ENCODE measurements at places on chromosomes 4 and X.
A peak's percentile ranks its signal among the peaks of the same experiment; 100 is the strongest.

DNA sequence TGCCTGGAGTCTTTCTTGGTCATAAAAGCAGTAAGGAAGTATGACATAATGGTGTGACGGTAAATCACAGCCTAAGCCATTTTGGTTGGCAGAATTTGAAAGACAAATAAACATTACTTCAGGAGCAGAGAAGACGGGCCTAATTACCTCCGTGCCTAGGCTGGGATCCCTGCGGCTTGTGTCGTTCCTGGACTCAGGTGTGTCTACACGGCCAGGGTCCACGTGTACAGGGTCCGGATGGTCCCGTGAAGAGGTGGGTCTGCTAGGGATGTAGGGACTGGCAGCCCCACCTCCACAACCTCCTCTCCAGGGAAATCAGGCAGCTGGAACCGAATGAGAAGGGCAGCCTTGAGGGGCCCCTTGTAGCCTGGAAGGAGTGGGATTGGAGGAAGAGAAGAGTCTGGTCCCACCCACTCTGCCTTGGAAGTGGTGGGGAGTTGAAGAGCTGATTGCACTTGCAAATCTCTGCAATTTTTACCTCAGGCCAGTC lies 55.4 kb upstream of the PLAC1 start:
- no peak for DNase-seq

GRCh38 chr4:150135134-150135772 lies 57.0 kb downstream of the DCLK2 start:
- no peak for DNase-seq

DNA sequence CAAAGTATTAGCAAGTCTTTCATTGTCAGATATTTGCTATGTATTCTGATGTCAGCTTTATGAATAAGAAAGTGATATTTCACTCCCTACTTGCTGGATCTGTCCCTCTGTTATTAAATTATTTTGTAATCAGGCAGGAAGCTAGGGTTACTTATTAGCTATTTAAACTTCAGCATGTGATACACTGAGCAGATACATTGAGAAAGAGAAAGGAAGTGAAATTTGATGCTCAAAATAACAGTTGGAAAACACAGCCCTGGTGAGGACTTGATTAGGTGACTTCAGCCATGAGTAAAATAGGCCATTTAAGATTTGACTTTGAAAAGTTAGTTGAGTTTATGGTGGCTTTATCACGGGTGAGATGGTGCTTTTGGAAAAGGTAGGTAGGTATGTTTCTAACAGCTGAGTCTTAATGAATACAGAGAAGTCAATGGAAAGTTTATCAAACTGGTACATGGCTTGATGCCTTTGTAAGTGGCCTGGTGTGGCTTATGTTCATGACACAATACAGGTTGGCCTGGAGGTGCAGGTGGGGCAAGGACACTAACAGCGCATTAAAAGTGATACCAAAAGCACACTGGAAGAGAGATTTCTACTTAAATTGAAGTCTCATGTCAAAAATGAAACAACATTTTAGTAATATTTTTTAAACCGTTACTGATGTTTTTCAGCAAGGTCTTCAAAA lies 321.2 kb upstream of the SPOCK3 start:
- DNase-seq = no peak

DNA sequence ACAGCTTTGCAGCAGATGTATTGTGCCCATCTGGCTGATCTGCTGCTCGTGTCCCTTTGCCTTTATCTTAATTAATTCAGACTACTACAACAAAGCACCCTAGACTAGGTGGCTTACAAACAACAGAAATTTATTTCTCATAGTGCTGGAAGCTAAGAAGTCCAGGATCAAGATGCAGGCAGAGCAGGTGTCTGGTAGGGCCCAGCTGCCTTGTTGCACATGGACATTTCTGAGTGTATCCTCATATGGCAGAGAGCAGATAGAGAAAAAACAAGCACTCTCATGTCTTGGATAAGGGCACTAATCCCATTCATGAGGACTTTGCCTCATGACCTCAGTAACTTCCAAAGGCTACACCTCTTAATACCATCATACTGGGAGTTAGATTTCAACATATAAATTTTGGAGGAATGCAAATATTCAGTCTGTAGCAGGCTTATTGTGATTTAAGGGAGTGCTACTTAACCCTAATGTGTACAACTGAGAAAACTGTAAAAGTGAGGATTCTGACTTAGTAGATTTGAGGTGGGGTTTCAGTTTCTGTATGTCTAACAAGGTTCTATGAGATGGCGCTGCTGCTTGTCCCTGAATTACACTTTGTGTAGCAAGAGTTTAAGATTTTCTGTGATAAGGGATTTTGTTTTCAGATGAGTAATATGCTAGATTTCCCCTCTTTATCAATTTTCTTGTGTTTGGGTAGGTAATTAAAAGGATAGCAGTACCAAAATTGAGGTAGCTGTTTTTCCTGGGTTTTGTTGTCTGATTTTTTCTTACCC lies 473.2 kb upstream of the TECRL start:
- DNase-seq = no peak

DNA sequence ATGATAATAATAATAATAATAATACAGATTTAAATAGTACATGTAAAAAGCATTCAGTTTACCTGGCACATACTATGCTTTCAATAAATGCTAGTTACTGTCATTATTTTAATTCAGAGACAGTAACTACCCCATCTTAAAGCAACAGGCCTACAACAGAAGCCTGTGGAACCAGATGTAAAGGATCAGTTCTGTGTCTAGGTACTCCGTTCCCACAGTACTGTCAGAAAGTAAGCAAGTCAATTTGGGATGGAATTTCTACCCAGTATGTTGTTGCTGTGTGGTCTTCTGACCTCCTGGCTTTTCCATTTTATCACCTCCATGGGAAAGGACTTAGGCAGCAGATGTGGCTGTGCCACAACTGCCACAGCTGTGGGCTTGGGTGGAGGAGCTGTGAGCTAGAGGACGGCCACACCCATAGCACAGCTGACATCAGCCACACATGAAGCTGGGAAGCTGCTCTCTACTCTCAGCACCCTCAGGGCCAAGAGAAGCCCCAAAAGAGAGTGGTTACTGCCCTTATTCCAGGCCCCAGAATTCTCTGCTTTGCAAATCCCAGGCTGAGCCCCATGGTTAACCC lies 102.8 kb downstream of the CBR4 start:
- peak; percentile 88 for DNase-seq

DNA sequence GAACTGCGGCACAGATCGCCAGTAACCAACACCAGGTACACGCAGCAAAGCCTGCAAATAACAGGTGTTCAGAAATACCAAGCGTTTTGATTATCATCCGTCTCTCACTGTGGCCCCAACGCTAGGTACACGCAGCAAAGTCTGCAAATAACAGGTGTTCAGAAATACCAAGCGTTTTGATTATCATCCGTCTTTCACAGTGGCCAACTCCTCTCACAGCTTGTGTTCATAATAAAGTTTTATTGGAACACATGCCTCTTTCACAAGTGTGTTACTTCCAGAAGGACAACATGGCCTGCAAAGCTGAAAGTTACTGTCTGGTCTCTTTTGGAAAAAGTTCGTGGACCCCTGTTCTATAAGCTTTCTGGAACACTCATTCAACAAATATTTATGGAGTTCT lies 153.1 kb downstream of the AFAP1 start:
- DNase-seq = no peak

GRCh38 chr4:146998157-146998556 lies 52.5 kb upstream of the TTC29 start:
- no peak for DNase-seq

GRCh38 chrX:5748586-5749150 lies 480.0 kb downstream of the NLGN4X start:
- no peak for DNase-seq

GRCh38 chr4:95548738-95549245 lies at the start of gene UNC5C:
UNC5C (minus strand) TSS chr4:95548973.
- peak; percentile 3 for DNase-seq

- DNase-seq = no peak
Observed at GRCh38 chr4:161002386-161002785, 1161.4 kb downstream of the FSTL5 start.

DNA sequence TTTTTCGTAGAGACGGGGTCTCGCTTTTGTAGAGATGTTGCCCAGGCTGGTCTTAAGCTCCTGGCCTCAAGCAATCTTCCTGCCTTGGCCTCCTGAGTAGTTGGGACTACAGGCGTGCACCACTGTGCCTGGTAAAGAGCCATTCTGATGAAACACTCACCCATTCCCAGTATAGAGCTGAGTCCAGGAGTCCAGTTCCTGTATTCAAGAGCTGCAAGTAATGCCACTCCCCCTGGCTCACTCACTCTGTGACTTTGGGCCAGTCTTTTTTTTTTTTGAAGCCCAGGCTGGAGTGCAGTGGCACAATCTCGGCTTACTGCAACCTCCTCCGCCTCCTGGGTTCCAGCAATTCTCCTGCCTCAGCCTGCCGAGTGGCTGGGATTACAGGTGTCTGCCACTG lies 3.5 kb downstream of the CCDC22 start:
- DNase-seq = no peak

DNA sequence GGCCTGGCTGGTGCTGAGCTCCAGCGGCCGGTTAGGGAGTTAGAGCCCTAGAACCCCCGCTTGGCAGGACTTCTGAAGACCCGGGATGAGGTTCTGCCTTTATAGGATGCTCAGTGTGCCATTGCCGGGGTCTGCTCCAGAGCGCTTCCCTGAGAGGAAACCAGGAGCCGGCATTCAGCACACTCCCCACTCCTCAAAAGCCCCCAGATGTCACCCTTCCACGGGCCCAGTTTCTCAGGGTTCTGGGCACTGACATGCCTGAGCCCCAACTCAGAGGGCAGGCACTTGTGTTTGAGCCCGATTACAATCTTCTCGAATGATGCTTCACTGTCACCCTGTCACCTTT lies 6.5 kb downstream of the NKX3-2 start:
- no peak for DNase-seq

GRCh38 chr4:121411151-121411744 lies 30.4 kb upstream of the QRFPR start:
- DNase-seq = no peak

Measured in RPMI7951 (cell line).